ENCODE measurements at places on chromosomes 3 and 15.

- no peak for DNase-seq
These were observed 1016.5 kb downstream of the ROBO1 start for GRCh38 chr3:78751266-78751665.

DNA sequence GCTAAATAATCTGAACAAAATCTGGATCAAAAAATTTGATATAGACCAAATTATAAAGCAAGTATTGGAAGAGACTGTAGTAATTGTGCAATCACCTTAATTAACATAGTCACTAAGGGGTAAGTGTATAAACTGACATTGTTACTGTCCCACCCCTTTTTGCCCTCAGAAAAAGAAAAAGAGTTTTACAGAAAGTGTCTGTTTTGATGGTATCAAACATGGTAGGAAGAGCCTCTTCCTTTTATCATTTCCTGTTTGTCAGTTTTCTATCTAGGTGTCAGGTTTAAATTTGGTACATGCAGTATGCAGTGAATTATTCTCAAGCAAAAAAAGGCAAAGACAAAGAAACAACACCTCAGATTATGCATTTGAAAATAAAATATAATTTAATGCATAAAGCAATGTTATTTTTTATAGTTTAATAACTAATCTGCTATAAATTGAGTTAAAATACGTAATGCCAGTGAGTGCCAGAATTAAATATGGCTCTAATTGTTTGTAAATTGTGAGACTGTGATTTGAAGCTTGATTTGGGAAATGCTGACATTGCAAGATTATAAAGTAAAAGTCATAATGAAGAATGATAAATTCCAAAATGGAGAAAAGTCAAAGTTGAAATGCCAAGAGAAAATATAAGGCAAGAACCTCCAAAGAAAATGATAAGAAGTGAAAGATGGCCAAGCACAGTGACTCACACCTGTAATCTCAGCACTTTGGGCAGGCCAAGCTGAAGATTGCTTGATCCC lies 30.3 kb upstream of the CMC1 start:
- no peak for DNase-seq

DNA sequence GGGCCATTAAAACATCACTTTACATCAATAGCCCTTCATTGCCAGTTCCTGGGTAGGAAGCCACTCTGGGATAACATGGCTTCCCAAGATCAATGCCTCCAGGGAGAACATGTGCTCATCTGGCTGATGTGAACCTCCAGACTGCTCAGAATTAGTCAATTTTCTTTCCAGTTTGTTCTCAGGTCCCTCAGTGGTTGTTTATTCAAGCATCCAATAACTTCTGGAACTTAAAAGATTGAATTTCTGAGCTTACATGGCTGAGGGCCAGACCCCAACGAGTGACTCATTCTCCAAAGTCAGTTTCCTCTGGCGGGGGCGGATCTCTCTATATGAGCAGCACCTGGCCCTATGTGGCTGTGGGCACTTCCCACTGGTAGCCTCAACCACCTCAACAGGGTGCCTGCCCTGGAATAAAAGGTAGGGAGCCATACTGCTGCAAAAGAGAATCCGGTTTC lies 34.0 kb downstream of the LYZL4 start:
- DNase-seq, result peak; percentile 60

DNA sequence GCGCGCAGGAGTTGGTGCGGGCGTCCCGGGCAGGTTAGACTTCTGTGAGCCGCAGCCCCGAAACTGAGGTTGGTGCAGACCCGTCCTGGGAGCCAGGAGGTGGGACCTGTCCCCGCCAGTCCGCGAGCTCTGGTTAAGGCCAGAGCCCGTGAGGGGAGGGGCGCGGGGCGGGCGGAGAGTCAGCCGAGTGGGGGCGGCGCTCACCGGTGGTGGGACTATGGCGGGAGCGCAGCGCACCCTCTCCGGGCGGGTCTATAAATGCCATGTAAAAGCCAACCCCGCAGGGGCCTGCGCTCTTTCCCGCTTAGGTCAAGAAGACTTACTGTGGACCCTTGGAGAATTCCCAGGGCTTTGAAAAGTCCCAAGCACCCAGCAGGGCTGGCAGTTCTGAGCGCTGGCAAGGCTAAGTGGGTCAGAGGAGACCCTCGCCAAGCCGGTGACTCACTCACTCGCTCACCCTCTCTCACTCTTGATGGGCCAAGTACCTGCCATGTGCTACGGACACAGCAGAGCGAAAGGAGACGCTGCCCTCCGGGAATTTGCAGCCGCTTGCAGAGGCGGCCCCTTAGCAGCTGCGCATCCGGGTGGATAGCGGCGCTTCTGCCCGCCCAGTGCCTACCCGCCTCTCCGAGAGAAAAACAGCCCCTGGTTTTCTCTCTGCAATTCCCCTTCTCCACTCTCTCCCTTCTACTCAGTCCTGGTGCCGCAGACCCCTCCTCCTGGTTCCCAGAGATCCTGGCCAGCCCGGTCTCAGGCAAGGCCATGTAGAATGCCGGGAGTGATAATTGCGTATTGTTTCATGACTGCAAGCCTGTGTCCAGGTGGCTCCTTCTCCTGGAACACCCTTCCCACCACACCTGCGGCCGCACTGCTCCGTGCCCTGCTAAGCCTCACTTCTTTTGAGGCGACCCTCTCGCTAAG lies at the start of gene ALDH1L1:
Gene ALDH1L1 (minus strand): TSS at position 110 of the 921 bp plus-strand sequence. CDS start 19,607 bp downstream, outside the sequence.
- DNase-seq, result no peak

- no peak for DNase-seq
These were observed 524.4 kb downstream of the NSUN3 start for GRCh38 chr3:94587291-94587690.

GRCh38 chr3:81823086-81823485 lies 61.6 kb upstream of the GBE1 start:
- DNase-seq, result no peak

DNA sequence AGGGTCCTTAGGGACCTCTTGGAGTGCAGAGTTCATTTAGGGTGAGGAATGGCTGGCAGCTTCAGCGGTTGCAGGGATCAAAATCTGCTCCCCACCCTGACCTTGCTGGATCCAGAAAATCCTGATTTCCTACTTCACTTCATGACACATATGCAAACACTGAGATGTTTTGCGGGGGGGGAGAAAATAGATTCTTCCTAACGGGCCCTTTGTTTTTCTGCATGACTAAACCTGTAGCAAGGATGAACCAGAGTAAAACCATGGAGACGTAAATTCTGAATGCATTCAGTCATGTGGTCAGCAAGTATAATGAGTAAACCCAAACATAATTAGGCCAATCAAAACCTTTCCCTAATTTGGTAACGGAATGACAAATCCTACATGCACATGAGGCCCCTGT lies 20.0 kb upstream of the RBP1 start:
- DNase-seq, result no peak

DNA sequence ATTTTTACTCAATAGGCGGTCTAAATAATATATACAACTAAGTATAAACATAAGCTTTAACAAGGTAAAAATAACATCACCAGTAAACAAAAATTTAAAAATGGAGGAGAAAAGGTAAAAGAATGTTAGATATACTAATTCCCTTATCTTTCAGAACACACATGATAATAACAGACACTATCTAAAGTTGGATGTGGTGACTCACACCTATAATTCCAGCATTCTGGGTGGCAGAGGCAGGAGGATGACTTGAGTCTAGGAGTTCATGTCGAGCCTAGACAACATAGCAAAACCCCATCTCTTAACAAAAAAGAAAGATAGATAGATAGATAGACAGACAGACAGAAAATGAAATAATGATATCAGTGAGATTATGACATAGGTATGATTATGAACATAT lies 85.1 kb downstream of the STAG1 start:
- no peak for DNase-seq

DNA sequence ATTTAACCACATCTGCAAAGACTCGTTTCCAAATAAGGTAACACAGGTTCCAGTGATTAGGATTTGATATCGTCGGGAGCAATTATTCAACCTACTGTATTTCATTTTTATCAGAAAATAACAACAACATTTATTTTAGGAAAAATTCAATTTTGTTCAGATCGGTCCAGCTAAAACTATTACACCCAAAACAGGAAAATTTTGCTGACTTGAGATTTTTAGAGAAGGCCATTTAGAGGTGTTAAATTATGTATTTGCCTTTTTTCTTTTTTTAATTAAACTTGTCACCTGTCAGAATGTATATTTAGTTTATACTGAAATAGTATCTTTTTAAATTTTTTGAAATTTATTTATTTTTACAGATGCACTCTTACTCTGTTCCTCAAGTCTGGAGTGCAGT lies 81.3 kb downstream of the ARHGAP31 start:
- DNase-seq, result no peak

Data from stimulated activated CD4-positive, alpha-beta T cell treated with anti-CD3 and anti-CD28 coated beads, Interleukin-15, amount 100 ng/mL, for 48 hours (primary cell).